ENCODE measurements at places on chromosomes 5 and 9. TPM values are rescaled to one million over a fixed set of nuclear protein-coding genes. Genes with fewer than 3 reads are reported as not detected.

DNA sequence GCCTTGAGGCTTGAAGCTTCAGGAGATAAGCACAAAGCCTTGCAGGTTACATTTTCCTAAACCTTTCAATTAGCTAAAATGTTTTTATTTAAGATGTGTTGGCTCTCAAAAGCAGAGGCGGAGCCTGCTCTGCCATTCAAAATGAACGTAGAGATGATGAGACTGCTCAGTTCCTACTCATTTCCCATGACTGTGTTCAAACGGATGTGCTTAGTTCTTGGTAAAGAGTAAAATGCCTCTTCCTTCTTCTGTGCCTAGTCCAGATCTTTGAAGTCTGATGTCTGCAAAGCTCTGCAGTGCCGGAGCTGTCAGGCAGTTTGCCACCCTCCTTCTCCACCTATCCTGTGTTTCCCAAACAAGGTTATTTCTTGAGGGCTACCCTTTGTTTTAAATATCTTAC lies 46.3 kb upstream of the ADAMTSL1 start:
- no peak for DNase-seq

- no peak for DNase-seq
These were observed 218.2 kb downstream of the GADD45G start for GRCh38 chr9:89822996-89823395.

DNA sequence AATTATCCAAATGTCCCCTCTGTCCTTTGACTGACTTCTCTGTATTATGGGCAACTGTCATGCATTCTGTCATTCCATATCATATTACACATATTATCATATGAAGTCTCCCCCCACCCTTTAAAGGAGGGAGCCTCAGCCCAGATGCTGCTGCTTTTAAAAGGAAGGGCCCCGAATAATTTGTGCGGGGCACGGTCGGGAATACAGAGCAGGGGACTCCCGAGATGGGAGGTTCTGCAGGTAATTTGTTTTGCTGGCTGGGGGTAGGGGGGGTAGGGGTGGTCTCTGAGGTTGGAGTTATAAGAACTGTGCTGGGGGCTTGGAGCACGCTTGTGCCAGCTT lies 10.1 kb upstream of the LHX2 start:
- DNase-seq, result no peak

GRCh38 chr5:81147011-81147885 lies 85.9 kb upstream of the CKMT2 start:
- DNase-seq, result no peak

- DNase-seq, result no peak
These were observed 41.9 kb downstream of the GPBP1 start for GRCh38 chr5:57215629-57216195.

DNA sequence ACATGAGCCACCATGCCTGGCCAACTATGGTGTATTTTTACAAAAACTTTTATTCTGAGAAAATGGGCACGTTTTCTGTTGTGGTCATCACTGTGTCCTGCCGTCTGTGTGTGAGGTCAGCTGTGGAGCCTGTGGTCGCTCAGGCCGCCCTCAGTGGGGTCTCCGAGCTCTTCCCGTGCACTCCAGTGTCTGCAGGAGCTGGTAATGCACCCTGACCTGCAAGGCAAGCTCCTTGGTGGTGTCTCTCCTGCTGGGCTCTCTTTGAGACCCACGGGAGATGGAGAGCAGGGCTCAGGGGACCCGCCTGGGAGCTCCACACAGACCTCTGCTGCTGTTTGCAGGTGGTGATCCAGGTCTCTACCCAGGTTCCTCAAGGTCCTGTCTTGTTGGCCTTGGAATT lies 9.6 kb upstream of the AHRR start:
- no peak for DNase-seq

DNA sequence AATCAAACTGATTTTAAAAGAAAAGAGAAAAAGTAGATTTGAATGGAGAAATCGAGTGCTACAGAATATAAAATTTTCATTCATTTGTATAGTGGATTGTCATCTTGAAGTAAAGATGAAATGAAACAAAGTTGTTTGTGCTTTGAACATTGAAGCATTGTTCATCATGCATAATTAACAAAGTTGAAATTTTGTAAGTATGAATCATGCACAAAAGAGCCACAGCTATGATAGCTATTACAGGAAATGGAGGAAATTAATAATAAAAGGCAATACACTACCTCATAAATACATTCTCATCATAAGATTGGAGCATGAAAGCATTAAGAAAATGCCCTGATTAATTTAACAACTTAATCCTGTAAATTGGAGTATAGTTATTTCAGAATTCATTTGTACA lies 153.4 kb upstream of the TLX3 start:
- DNase-seq, result no peak

- peak; percentile 90 for DNase-seq
These were observed 121.6 kb downstream of the FBXL17 start for GRCh38 chr5:108260117-108260857.

GRCh38 chr9:69023650-69024049 lies 9.7 kb upstream of the PRKACG start:
- DNase-seq, result no peak

- DNase-seq, result peak; percentile 60
These were observed 425 bp downstream of the PTPA start for GRCh38 chr9:129111528-129112151.

GRCh38 chr5:141814064-141814964 lies 63.9 kb downstream of the PCDH1 start:
- DNase-seq, result peak; percentile 59

- peak; percentile 31 for DNase-seq
These were observed 608 bp downstream of the ELOVL7 start for GRCh38 chr5:60843386-60843935.

GRCh38 chr5:125274211-125274610 lies 527.8 kb upstream of the ZNF608 start:
- no peak for DNase-seq

GRCh38 chr5:91928754-91929521 lies 545.8 kb upstream of the ARRDC3 start:
- peak; percentile 13 for DNase-seq

DNA sequence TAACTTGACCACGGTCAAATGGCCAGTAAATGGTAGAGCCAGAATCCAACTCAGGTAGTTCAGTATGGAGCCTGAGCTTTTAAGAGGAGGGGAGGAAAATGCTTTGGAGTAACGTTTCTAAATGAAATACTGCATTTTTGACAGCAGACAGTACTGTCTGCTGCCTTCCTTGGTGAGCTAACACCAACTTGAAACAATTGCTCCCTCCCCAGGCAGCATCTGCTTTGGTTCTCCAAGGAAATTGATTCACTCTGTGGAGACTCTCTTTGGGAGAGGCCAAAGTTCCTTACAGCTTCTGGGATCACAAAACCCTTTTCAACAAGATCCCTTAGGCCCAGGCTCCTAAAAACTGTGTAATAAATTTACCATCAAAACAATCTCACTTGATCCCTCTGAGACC lies 75.2 kb upstream of the SSBP2 start:
- DNase-seq, result no peak

DNA sequence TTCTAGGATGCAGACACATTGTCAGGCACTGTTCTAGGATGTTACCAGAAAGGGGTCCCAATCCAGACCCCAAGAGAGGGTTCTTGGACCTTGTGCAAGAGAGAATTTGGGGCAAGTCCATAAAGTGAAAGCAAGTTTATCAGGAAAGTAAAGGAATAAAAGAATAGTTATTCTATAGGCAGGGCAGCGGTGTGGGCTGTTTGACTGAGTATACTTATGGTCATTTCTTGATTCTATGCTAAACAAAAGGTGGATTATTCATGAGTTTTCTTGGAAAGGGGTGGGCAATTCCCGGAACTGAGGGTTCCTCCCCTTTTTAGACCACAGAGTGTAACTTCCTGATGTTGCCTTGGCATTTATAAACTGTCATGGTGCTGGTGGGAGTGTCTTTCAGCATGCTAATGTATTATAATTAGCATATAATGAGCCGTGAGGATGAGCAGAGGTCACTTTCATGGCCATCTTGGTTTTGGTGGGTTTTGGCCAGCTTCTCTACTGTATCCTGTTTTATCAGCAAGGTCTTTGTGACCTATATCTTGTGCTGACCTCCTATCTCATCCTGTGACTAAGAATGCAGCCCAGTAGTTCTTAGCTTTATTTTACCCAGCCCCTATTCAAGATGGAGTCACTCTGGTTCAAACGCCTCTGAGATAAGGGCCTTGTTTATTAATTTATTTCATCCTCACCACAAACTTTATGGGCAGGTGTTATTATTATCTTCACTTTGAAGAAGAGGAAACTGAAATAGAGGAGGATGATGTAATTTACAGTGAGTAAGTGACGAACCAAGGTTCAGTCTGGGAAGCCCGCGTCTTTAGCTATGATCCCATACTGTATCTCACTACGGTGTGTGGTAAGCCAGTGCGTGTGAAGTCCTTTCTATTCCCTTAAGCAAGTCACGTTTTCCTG lies 186.0 kb upstream of the KLF4 start:
- no peak for DNase-seq

DNA sequence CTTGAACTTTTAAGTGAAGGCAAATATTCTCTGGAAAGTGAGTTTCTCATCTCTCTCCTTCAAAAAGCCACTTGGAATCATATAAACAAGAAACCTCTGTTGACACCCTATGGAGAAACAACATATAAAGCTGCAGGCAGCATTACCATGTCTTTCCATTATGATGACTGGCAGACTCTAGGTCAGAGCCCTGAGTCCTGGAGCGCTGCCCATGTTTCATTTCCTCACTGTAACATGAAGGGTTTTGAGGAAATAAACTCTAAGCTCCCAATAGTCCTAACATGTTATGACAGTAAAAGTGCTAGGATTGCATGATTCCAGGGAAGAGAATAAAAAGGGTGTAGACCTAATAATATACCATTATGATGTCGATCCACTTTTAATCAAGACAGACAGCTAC lies 220.6 kb downstream of the CTNND2 start:
- DNase-seq, result peak; percentile 17

GRCh38 chr9:126309427-126310189 lies 17.0 kb upstream of the MVB12B start:
- DNase-seq, result no peak

- no peak for DNase-seq
These were observed 7.2 kb downstream of the DBH start for GRCh38 chr9:133643362-133643755.

DNA sequence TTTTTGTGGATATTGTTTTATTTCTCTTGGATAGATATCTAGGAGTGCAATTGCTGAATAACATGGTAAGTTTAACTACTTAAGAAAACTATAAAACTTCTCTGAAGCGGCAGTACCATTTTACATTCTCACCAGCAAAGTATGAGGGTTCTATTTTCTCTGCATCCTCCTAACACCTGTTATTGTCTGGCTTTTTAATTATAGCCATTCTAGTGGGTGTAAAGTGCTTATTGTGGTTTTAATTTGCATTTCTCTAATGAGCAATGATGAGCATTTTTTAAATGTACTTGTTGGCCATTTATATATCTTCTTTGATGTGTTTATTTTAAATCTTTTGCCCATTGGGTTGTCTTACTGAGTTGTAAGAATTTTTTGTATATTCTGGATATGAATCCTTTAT lies 28.7 kb downstream of the SMIM32 start:
- no peak for DNase-seq

DNA sequence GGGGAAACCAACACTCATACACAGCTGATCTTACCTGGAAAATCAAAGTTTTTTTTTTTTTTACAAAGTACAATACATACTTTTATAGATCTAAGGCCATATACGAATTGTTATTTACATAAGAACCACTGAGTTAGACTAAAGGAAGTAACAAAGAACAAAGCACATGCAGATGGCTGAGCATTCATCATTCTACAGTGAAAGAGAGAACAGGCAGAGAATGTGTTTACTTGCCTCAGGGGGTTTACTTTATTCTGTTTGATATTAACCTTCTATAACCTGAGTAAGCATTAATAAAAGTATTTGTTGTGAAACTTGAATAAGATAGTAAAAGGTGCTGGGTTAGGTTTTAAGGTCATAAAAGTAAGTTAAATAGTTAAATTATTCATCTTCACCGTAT lies 54.7 kb downstream of the SLC38A9 start:
- DNase-seq, result no peak

DNA sequence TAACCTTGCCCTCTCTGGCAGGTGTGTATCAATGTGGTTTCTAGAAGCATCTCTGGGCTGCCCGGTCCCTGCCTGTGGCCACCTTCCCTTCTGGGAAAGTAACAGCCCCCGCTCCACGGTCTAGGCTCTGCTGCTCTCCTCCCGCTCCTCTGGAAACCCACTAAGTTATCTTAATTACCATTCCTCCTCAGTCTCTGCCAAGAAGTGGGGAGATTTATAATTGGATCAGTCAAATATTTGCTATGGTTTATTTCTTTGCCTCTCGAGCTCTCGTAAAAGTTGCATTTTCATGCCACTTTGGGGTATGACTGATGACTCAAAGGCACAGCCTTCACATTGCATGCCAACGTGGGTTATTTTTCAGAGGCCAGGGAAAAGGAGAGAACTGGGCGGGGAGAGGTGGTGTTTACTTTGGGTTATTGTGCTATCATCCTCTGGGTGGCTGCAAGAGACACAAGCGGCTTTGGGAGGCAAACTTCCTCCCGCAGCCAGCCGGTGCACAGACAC lies 205.3 kb upstream of the WWC1 start:
- peak; percentile 72 for DNase-seq

GRCh38 chr5:164364237-164365208 lies 859.1 kb downstream of the MAT2B start:
- DNase-seq, result no peak

- no peak for DNase-seq
These were observed 22.3 kb upstream of the TMEM250 start for GRCh38 chr9:136140966-136141365.

DNA sequence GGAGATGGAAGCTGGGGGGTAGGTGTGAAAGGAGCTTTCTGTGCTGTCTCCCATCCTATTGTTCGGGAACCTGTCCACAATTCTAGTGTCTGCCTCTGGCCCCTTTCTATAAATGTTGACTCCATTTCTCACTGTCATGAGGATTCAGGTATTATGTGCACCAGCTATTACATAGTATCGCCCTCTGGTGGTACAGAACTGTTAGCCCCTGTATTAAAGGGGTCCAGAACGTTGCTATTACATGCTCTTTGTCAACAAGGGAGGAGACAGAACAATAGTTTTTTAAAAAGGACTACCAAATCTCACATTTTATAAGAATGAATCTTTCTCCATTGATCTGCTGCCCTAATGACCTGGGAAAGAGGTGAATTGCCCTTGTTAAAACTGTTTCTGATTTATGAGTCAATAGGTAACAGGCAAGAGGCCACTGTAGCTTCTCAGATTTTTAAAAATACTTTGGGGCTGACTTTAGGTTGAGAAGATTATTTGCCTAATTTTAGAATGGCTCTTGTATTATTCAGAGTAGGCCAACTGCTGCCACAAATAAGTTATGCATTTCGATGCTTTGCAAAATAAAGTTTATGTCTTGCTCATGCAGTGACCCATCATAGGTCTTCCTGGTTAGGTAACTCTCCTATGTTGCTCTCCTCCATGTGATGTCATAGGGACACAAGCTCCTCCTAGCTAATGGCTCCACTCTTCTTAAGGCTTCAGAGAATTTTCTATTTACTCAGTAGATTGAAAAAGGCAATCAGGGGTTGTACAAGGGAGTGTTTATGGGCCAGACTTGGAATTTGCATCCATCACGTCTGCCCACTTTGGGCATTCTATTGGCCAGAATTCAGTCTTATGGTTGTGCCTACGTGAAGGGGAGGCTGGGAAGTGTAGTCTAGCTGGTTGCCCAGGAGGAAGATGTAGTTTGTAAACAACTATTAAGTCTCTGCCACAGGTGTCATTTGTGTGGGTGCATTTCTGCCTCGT lies 20.8 kb downstream of the DCANP1 start:
- peak; percentile 67 for DNase-seq

GRCh38 chr9:105062222-105062855 lies 134.4 kb upstream of the ABCA1 start:
- no peak for DNase-seq

VDAC1 gene
- 216 TPM for polyA plus RNA-seq

INSL4 gene
- polyA plus RNA-seq, result 0.38 TPM

IL9 gene
- not detected for polyA plus RNA-seq

RABEPK gene
- 33.1 TPM for polyA plus RNA-seq

SVEP1 gene
- polyA plus RNA-seq, result 4.7 TPM

SOX30 gene
- 0.44 TPM for polyA plus RNA-seq

TRIM41 gene
- polyA plus RNA-seq, result 1.7 TPM

PCDHB13 gene
- polyA plus RNA-seq, result 1.1 TPM
